ENCODE measurements at places on chromosomes 2 and 18.

DNA sequence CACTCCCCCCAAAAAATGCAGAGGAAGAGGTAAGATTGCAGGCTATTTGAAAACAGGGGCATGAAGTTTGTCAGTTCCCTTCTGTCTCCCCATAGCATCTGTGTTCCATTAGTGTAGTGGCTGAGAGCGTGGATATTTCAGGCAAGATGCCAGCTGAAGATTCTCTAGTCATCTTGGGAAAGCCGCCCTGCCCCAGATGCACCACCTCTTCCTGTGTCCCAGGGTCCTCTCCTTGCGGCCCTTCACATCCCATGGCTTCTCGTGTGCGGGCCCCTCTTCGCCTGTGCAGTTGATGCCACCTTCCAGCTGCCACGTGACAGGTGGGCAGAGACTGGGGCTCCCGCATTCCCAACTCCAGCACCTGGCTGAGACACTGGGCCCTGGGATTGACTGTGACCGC is 16.1 kb downstream of the TMEM127 start:
- DNase-seq: no peak

DNA sequence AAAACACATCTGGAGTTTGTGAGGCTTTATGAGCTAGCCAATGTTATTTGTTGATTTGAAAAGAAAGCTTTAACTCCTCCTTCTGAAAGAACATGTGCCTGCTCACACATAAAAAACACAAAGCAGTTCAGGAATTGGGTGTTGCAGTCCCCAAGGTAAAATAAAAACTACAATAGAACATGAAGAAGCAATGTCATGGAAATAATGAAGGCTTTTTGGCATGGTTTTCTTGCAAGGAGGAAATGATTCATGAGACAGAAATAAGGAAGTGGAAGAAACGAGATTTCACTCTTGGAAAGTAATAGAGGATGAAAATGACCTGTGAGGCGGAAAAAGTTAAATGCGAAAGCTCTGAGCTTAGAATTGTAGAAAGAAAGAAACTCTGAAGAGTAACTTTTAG is 81.1 kb downstream of the TRIB2 start:
- DNase-seq: no peak

GRCh38 chr2:7835693-7836680 is 845.9 kb upstream of the ID2 start:
- DNase-seq: no peak

DNA sequence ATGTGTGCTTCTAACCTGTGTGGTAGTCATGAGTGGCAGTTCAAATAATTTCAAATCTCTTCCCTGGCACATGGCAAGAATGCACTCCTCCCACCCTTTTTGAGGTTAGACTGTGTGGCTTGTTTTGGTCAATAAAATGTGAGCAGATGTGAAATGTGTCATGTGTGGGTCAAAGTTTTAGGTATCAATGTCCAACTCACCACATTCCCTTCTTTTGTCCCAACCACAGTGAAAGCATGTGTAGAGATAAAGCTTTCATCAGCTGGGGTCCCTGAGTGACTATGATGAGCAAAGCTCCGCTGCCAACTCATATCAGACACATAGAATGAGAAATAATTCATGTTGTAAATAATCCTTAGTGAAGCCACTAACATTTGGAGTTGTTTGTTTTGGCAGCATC is 118.2 kb downstream of the PAX3 start:
- no peak for DNase-seq

DNA sequence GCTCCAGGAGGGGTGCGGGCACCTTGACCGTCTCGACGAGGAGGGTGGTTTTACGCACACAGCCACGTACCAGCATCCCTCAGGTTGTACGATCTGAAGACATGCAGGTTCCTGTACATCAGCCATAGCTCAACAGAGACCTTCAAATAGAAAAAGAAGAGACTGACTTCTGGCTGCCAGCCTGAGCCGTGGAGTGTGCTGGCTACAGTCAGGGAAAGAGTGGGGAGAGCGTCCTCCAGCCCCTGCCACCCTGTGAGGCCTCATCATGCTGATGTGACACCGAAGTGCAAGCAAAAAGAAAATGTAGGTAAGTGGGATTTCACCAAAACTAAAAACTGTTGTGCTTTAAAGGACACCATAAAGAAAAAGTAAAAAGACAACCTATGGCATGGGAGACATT is 47.0 kb downstream of the ADI1 start:
- DNase-seq: no peak

DNA sequence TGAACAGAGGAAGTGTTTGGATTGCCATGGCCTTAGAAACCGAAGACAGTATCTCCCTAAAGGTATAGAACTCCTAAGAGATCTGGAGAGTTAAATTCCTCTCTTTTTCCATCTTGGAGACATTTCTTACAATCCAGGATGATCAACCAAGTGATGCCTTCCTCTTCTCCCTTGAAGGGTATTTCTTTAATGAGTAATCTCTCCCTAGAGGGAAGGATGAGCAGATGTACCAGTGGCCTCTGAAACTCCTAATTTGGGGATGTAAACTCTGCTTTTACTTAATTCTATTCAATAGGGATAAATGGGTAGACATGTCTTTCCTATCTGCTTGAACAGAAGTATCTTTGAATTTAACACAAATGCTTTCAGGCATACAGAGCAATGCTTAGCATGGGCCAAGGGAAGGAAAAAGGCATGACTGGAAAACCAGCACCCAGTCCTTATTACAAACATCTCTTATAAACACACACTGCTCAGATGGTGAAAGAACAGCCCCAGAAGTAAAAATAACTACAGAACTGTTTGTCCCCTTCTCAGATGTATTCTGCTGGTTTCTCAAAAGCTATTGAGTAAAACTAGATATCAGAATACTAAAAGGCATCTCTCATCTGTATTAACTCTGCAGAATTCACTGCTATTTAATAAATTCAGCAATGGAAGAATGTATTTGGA is 4.7 kb upstream of the THNSL2 start:
- DNase-seq: no peak

DNA sequence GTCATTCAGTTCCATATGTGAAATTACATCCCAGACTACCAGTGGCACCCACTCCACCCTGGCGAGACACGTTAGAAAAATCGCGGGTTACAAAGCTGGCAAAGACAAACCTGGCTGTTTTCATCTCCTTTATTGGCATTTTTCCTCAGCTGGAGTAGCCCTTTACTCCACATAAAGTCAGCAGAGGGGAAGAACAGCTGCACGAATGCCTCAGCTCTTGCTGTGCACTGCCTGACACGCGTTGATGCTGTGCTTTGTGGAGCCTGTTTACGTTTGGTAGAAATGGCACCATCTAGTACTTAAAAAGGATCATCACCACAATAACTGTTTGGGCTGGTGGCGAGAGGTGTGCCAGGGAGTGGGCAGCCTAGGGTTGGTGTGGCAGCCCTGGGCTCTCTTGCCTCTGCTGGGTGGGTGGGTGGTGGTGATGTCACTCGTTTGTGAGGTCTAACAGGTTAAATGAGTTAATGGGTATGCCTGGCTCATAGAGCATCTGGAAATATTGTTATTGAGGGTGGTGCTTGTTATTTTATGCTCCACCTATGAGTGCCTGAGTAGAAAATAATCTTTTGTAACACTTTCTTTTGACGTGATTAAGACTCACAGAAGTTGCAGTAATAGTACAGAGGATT is 16.4 kb downstream of the FARP2 start:
- no peak for DNase-seq

DNA sequence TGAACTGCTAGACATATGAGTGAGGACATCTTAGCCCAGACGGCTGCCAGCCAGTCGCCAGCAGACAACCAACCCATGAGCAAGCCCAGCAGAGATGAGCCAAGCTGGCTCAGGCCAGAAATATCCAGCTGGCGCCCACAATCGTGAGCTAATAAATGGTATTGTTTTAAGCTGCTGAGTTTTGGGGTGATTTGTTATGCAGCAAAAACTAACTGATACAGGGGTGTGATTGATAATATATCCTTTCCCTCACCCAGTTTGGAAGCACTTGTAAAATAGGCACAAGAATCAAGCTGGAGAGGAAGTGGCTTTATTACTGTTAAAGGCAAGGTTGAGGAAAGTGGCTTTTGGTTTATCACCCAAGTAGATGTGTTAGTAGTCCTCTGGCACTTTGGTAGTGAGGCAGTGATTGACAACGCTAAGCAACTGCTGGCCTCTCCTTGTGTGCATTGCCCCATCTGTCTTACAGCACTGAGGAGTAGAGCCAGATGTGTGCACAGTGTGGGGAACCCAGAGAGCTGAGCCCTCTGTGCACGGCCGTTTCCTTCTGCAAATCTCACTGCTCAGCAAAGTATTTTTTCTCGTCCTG is 110.1 kb downstream of the MYO1B start:
- DNase-seq: peak; percentile 15

GRCh38 chr2:129396980-129397599 is 582.4 kb upstream of the RAB6C start:
- DNase-seq: no peak

DNA sequence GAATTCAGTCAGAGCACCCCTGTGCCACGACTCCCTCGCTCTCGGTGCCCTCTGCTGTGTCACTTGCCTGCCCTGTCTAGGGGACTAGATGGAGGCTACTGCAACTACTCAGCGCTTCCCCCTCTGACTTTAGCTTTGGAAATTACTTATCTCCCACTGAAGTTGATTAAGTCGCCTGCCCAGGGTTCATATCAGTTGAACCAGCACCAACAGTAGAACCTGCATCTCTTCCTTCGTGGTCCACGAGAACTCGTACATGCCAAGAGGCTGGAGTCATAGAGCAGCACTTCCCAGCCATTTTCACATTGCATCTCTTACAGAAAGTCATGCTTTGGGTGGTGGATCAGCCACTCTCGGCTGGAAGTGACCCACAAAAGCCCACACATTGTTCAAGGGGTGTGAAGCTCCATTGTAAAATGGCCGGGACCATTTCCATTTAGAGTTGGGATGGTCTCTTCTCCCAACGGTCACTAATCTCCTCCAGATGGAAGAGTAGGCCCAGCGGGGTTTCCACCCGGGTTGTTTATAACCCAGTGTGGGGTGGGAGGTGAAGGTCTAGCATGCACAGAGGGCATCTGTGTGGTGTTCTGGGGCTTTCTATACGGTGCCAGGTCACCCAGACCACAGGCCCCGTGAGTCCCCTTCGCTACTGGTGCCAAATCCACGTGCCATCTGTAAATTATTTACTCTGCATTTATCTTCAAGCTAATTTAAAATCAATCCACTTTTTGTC is 38.0 kb downstream of the STEAP3 start:
- no peak for DNase-seq

- DNase-seq: no peak
Measured at GRCh38 chr2:241853651-241854341, 4.9 kb downstream of the PDCD1 start.

DNA sequence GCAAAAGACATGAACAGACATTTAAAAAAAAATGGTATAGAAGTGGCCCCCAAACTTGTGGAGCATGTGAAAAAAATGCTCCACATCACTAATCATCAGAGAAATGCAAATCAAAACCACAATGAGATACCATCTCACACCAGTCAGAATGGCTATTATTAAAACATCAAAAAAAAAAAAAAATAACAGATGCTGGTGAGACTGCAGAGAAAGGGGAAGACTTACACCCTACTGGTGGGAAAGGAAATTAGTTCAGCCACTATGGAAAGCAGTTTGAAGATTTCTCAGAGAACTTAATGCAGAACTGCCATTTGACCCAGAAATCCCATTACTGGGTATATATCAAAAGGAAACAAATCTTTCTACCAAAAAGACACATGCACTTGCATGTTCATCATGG is 164.8 kb downstream of the RIT2 start:
- no peak for DNase-seq

DNA sequence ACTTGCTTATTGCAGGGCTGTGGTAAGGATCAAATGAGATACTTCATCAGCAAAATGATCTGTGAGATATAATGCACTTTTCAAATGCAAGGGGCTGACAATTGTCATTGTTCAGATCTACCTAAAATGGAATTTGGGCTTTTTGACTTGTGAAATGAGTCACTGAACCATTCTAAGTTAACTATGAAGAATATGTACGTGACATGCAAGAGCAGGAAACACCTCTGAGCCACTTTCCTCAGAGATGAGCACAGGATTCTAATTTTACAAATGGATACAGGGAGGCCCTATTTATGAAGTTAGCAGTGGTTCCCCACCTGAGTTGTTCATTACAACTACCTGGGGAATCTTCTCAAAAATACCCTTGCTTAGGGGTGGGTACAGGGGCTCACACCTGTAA is 26.7 kb downstream of the CTLA4 start:
- no peak for DNase-seq

- no peak for DNase-seq
Measured at GRCh38 chr2:184304006-184304405, 294.3 kb upstream of the ZNF804A start.

DNA sequence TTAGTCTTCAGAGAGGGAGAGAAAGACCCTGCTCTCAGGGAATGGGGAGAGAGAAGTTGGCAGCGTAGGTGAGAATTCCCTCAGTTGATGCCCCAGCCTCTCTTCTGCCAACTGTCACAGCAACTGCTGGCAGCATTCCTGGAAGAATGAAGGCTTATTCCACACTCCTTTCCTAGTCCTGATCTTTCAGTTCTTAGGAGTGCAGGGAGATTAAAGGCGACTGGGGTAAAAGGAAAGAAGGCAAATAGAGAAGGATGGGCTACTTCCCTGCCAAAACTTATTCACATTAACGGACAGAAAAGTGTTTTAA is 65.9 kb upstream of the ACAA2 start:
- DNase-seq: no peak

GRCh38 chr2:170345607-170346006 is 167.7 kb downstream of the MYO3B start:
- no peak for DNase-seq

DNA sequence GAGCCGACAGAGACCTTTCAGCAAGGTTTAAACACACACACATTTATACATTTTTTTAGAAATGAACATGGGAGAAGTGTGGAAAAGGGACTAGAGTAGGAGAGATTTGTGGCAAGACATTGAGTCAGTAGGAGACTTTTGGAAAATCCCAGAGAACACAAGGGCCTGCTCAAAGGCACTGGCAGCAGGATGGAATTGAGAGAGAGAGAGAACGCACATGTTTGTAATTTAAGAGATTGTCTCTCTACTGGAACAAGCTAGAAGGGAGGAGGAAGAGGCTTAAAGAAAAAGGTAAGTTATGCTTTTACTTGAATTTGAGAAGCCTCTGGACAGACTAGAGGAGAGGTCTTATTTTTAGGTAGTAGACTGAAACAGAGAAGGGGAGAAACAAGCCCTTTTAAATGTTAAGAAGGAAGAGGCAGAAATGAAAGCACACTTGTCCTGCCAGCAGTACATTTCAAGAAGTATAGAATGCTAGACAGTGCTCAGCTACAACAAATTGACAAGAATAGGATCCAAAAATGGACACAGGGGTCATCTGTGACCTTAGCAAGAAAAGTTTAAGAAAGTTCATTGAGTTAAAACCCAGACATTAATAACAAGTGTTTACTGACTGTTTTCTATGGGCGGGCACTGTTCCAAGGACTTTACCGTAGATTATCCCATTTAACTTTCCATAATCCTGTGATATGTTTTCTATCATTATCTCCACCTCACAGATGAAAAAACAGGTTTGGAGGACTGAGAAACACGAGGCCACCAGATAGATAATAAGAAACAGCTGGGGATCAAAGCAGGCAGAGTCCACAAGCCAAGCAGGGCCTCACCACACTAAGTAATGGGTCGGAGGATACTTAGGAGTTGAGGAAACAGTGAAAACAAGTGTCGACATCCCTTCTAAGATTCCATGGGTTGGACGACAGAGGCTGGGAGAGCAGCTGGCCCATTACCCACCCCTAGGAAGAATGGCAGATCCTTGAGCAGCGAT is 306.5 kb upstream of the NRP2 start:
- DNase-seq: no peak
